Stimulated activated CD4-positive, alpha-beta T cell treated with anti-CD3 and anti-CD28 coated beads, Interleukin-2, amount 100 ng/mL, for 48 hours (primary cell): ENCODE measurements at places on chromosomes 3 and 15.

- no peak for DNase-seq
Observed at GRCh38 chr3:64079369-64080150, 56.3 kb upstream of the PSMD6 start.

DNA sequence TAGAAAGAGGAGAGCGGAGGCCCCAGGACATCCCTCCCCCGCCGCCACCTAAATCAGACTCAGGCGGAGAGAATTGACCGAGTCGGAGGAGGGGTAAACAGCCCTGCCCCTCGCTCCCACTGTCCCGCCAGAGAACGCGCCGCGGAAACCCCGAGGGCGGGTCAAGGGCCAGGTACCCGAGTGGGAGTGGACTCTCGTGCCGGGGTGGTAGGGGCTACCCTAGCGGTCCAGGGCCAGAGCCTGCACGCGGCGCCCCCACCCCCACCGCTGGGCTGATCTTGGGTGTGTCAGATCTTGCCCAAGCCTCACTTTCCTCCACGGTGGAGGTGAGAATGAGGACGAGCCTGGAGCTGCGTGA is 19.0 kb downstream of the SPATA12 start:
- DNase-seq = no peak

DNA sequence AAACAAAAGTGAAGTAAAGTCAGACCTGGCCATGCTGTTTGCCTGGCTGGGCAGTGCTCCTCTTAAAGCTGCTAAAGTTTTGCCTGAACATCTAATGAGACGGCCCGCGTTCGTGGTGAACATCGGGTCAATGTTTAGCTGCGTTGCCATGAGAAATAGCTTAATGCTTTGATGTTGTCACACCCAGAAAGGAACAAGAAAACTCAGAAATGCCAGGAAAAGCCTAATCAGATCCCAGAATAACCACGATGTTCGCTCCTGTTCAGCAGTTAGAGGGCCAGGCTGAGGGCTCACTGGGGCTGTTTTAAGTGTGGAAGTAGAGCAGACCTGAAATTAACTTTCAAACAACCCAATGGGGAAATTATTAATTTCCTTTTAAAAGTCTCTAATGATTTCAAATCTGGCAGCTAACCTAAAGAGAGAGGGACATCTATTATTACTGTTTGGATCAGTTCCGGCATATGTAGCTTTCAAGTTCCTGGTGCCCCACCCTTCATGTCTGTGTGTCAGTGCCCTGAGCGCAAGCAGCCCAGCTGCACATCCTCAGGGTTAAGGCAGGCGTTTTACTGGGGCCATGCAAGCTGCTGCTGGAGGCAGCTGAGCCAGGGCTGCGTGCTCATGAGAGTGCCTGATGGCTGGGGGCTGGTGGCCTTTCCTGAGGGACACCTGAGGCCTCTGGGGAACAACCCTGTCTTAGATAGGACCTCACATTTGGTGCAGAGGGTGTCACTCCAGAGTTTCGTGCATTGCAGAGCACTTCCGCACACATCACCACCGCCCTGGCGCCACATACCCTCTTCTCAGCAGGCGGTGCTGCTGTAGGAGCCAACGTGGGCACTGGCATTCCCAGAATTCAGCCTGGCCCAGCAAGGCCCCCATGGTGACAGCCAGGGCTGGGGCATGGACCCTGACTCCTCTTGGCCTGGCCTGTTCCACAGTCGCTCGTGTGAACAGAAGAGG is 76.6 kb downstream of the LRRK1 start:
- DNase-seq = no peak

GRCh38 chr15:32099956-32100684 is 69.8 kb downstream of the CHRNA7 start:
- no peak for DNase-seq

- DNase-seq = no peak
Observed at GRCh38 chr3:133058831-133059230, 20.6 kb downstream of the TMEM108 start.

DNA sequence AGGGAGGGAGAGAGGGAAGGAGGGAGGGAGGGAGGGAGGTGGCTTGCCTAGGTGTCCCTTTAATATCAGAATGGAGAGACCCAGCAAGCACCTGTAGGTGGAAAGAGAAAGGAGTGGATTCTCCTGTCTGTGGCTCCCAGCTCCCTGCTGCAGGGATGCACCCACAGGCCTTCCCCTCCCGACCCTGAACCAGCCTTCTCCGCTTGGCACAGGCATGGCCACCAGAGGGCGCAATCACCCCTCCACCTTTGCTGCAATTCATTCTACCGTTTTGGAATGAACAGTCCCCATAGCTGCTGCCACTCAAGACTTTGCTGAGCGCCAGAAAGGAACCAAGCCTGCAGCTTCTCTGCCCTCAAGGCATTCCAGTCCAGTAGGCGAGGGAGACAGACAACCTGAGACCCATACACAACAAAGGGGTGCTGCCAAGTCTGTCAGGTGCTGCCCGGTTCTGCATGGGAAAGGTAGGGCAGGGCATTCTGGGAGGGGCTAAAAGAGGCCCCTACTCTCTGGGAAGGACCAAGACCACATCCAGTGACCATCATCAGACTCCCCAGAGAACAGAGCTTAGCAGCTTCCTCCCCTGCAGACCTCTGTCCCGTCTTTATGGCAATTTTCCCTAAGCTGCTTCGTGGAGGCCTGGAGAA is 4.9 kb downstream of the TLR9 start:
- DNase-seq = peak; percentile 97

GRCh38 chr3:43238801-43239200 is 47.5 kb upstream of the SNRK start:
- no peak for DNase-seq

- DNase-seq = no peak
Observed at GRCh38 chr3:55959471-55960080, 472.5 kb upstream of the WNT5A start.

DNA sequence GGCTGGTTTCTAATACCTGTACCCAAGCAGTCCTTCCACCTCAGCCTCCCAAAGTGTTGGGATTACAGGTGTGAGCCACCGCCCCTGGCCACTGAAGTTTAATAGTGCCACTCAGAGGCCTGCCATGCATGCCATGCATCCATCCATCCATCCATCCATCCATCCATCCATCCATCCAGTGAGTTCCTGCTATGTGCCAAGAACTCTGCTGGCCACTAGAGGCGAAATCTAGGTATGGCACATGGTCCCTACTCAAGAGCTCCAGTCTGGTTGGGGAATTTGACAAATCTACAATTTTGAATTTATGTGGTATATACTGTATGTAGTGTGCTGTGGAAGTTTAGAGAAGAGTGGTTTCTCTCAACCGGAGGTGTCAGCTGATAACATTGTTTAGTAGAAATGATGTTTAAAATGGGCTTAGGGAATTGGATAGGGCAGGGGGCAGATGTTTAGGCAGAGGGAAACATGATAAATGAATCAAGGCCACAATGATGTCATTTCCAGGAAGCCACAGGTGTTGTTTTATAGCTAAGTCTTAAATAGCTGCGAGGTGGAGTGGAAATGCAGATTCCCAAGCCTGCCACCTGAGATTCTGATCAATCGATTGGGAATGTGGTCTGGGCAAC is 384.4 kb upstream of the C2CD4B start:
- DNase-seq = no peak

DNA sequence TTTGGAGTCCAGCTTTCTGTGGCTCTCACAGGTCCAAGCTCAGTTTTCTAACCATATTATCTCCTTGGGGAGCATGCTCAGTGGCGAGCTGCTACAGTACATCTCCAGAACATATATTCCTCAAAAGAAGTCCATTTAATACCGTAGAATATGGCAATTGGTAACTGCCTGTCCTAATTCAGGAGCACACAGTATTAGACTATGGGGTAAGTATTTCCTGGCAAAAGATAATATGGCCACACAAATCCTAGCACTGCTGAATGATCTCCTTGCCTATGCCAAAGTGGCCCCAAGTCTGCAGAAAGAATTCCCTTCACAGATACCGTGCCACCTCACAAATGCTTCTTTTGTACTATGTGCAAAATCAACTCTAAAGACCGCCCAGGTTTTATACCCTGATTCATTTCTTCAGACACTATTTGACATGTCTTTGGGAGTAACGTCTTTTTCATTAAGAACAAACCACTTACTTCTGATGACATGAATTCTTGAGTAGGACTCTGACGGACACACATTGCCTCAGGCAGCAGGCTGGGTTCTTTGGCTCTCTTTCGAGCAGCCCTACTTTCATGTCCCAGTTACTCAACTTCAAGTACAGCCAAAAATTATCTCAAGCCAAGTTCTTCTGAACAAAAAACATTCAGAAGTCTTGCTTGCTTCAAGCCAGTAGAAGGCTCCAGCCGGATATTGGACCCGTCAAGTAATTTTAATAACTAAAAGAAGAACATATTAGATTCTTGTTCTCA is 368.3 kb upstream of the DCBLD2 start:
- no peak for DNase-seq

GRCh38 chr3:23495507-23495906 is 292.4 kb downstream of the UBE2E2 start:
- DNase-seq = no peak

GRCh38 chr3:41630708-41631107 is 331.2 kb downstream of the ULK4 start:
- DNase-seq = no peak

DNA sequence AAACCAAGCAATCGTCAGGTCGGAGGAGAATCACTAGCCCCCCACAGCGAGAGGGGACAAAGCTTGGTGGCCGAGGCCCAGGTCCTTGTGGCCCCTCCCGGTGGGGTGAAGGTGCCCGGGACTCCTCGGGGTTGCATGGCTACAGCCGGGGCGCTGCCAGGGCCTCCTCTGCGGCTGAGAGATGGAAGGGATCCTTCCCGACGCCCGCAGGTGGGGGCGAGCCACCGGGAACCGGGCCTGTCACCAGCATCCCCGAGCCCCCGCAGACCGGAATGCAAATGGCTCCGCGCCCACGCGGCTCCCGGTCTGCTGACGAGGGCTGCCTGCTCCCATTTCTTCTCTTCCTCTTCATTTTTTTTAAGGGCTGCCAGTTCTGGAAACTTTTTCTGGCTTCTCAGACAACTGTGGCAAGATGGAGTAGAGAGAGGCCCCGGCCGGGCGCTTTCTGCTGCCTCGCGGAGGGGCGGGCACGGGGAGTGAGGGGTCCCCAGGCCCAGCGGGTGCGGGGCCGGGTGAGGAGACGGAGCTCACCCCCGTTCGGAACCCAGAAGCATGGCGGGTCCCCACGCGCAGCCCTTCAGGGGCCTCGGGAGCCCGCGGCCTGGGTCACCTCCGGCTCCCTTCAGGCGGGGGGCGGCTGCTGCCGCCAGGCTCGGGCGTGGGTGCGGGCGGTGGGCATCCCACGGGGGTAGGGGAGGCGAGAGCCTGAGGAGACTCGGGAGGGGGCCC is 27.5 kb downstream of the MELTF start:
- DNase-seq = no peak

- DNase-seq = no peak
Observed at GRCh38 chr3:138051947-138052802, 42.2 kb downstream of the CLDN18 start.

DNA sequence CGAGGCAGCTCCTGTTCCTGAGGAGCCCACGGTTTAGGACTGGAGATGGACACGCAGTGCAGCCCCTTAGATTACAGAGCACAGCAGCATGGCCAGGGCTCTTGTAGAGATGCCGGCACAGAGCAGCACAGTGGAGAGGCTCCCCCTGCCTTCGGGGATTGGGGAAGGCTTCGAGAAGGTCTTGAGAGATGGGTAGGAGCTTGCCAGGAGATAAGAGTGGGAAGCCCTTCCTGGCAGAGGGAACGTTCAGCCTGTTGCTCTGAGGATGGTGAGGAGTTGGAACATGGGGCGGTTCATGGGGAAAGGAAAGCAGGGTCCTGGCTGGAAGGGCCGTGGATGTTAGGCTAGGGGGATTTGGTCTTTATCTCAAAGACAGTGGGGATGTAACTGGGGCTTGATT is 10.0 kb downstream of the EPB42 start:
- DNase-seq = no peak

- no peak for DNase-seq
Observed at GRCh38 chr3:171458864-171459136, 1.4 kb downstream of the TNIK start.

- no peak for DNase-seq
Observed at GRCh38 chr3:130658678-130659077, 88.0 kb downstream of the PIK3R4 start.

DNA sequence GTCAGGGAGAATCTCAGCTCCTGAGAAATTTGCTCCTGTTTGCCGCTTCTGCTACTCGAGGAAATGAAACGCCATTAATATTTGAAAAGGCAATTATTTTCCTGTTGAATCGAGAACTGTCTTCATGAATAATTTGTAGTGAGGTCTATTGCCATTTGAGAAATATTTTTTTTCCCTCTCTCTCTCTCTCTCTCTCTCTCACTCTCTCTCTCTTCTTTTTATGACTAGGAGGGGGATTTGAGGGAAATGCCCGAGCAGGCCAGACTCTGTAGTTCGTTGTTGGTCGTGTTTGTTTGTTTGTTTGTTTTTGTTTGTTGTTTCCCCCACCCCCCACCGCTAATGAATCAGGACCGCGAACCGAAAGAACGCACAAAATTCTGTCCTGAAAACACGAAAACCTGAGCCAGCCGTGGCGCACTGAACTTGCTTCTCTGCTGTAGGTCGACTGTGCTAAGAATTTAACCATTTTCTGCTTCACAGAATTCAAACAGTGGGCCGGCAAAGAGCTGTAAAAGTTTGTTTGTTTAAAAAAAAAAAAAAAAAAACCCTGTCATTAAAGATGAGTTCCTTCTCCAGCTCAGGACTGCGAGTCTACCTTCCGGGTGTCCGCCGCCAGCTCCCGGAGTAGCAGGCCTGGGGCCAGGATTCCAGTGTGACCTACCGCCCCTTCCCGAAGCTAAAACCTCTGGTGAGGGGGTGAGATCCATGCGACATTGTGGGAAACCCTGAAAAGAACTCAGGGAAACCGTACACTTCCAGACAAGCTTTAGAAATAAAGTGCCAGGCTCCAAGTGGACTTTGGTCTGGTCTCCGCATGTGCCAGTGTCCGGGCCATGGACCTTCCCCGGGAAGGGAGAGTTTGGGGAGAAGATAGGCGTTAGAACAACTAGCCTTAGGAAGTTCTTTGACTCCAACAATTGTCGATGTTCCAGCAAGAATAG is 12.1 kb downstream of the ZIC4 start:
- DNase-seq = no peak

DNA sequence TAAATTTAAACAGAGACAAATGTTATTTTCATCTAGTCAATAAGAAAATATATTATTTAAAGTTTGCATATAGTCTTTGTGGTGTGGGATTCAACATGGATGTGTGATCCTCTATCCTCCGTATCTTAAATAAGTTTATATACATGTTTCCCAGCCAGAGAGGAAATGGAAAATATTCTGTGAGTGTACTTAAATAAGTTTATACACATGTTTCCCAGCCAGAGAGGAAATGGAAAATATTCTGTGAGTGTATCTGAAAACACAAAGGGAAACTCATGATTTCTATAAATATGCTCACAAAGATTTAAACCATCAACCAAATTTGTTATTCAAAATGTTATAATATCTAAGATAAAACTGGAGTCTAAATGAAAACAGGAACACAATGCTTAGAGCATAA is 110.0 kb upstream of the MELTF start:
- DNase-seq = no peak

DNA sequence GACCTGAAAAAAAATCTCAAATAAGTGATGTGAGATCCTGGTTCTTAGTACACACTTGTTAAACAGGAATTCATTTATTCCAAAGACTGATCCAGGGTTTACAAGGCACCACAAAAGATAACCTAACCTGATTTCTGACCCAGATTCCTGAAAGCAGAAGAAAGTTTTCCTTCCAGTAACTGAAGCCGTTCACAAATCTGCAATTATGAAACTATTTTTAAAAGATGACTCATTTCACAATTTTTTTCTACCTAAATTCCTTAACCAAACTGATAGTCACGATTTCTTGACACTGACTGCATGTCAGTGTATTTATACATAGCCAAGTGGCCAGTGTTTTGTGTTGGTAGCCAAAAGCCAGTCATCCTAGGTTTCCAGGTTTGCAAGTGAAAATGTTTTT is 17.1 kb downstream of the SLC9A9 start:
- DNase-seq = no peak

GRCh38 chr3:171190668-171191067 is 164.1 kb upstream of the SLC2A2 start:
- DNase-seq = no peak
